ENCODE measurements at places on chromosomes 2 and 18. TPM values are rescaled to one million over a fixed set of nuclear protein-coding genes. Genes with fewer than 3 reads are reported as not detected.
A peak's percentile ranks its signal among the peaks of the same experiment; 100 is the strongest.

MALL gene
- 0.16 TPM for total RNA-seq

ADCYAP1 gene
- total RNA-seq, result not detected

MAPK4 gene
- total RNA-seq, result not detected

ARHGAP15 gene
- total RNA-seq, result not detected

MBD2 gene
- 14.5 TPM for total RNA-seq

DUSP2 gene
- total RNA-seq, result 1.9 TPM

LRRTM4 gene
- not detected for total RNA-seq

MROH2A gene
- not detected for total RNA-seq

INPP5D gene
- total RNA-seq, result 2.5 TPM

DNA sequence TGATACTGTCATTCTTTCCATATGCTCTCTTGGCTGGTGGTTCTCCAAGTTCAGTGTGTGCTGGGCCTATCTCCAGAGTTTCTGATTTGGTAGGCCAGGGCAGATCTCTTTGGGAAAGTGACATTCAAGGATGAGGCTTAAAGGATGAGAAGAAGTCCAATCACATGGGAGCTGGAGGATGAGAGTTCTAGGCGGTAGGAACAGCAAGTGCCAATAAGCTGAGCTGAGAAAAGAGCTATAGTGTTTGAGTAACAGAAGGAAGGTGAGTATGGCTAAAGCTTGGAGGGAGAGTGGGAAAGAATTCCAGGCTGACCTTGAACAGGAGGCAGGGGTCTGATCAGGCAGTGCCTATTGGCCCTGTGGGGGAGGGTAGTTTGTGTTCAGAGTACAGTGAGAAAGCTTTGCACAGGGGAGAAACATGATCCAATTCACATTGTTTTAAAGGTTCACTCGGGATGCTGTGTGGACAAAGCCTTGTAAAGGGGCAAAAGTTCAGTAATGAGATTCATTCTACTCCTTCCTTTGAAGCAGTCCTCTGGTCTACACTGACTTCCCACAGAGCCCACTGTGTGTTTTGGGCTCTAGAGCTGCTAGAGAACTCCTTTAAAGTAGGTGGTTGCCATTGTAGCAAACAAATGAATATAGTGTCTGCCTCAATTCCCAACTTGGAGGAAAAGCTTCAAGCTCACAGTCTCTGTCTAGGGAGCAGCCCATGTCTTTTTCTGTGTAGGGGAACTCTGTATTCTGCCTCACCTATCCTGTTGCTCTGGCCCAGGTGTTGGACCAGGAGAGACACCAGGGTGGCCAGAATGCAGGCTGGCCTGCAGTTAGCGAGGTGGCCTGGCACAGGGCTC lies 81.8 kb downstream of the FASTKD2 start:
- DNase-seq, result no peak

DNA sequence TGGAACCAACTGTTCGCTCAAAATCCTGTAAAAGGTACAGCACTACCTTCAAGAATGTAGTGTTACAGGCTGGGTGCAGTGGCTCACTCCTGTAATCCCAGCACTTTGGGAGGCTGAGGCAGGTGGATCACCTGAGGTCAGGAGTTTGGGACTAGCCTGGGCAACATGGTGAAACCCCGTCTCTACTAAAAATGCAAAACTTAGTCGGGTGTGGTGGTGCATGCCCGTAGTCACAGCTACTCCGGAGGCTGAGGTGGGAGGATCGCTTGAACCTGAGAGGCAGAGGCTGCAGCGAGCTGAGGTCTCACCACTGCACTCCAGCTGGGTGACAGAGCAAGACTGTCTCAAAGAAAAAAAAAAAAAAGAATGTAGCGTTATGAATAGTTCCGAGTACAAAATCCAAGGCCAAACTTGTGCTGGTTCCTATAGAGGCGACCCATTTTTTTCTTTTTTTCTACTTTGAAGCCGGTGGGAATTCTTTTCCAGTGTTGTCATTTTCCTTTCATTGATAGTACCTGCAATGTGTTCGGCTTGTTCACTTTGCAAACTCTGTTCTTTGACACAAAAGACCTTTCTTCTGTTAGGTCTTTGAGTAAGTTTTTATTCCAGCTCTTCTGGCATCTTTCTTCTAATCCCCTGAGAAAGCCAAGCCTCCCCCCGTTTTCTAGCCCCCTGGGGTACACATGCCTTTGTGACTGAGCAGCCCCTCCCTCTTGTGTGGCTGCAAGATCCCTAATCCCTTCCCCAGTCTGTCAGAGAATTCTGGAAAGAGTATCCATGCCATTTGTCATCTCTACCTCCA lies 25.1 kb downstream of the INPP5D start:
- DNase-seq, result no peak

- no peak for DNase-seq
Observed at GRCh38 chr2:20198001-20198400, 26.9 kb downstream of the SDC1 start.

DNA sequence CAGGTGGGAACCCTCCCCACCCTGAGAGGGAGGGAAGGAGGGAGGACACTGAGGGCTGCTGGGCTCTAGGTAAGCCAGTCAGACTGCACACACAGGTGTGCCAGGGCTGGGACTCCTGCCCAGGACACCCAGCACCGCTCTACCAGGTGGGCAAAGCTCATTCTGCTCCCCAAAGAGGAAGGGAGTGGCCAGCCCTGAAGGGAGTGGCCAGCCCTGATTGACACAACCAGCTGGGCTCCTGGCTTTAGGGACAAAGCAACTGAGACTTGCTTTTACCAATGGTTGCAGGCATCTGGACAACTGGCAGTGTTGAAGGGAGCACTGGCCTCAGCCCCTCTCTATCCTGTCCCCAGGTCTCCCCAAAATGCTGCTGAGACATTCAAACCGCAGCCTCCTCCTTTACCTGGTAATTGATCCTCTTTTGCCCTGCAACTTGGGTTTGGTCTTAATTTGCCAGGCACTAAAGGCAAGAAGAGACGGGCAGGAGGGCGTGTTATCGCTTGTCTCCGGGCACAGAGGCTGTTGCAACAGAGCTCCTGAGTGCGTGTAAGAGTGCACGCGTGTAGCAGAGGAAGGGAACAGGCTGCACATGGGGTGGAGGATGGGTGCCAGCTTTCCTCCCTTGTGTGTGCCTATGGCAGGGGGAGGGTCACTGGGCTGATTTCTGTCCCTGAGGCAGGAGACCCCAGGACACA lies 14.5 kb upstream of the FOSL2 start:
- DNase-seq, result peak; percentile 92

GRCh38 chr2:145771525-145771924 lies 1251.6 kb upstream of the ZEB2 start:
- no peak for DNase-seq

GRCh38 chr2:73292316-73292905 lies 937 bp downstream of the EGR4 start:
- no peak for DNase-seq

- peak; percentile 48 for DNase-seq
Observed at GRCh38 chr2:231935207-231935524, 9.0 kb upstream of the NPPC start.

- DNase-seq, result no peak
Observed at GRCh38 chr18:49758263-49758610, 55.1 kb downstream of the ACAA2 start.

DNA sequence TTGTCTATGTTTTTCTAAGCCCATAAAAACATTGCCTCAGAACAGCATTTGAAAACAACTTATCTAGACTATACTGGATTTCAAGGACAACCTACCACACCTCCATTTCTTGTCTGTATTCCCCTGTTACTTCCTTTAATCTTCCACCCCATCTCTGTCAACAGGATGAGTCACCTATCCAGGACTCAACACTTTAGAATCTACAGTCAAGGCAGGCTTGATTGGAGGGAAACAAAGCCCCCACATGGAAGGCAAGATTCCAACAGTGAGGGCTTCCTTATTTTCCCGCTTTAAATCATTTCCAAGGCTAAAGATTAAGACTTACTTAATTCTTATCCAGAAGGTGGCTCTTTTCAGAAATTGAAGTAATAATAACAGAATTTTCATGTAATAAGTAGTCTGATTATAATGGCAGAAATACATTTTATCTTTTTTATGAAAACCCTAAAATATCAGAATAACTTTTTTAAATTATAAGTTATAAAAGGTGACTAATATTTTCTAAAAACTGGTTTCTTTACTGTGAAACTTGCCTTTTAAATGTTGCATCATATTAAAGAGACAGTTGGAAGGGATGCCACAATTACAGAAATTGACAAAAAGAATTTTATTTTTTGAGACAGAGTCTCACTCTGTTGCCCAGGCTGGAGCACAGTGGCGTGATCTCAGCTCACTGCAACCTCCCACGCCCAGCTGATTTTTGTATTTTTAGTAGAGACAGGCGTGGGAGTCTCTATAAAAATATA lies 138.7 kb upstream of the CCDC150 start:
- no peak for DNase-seq

DNA sequence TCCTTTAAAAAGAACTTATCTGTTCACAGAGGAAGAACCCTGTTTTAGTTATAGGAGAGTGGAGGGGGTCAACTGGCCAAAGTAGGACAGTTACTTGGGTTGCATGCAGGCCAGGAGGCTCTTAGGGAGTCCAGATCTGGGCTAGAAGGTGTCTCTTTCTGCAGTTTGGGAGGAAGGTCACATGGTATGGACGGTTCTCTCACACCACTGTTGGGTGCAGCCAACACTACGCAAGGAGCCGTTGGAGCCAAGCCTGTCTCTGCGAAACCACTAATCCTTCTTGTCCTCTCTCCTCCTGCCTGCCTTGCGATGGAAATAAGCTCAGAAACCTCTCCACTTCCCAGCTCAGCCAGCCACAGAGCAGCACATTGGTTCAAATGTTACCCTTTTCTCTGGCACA lies 105.9 kb upstream of the TGFA start:
- DNase-seq, result no peak

GRCh38 chr2:195961873-195962272 lies 106.8 kb downstream of the DNAH7 start:
- no peak for DNase-seq

DNA sequence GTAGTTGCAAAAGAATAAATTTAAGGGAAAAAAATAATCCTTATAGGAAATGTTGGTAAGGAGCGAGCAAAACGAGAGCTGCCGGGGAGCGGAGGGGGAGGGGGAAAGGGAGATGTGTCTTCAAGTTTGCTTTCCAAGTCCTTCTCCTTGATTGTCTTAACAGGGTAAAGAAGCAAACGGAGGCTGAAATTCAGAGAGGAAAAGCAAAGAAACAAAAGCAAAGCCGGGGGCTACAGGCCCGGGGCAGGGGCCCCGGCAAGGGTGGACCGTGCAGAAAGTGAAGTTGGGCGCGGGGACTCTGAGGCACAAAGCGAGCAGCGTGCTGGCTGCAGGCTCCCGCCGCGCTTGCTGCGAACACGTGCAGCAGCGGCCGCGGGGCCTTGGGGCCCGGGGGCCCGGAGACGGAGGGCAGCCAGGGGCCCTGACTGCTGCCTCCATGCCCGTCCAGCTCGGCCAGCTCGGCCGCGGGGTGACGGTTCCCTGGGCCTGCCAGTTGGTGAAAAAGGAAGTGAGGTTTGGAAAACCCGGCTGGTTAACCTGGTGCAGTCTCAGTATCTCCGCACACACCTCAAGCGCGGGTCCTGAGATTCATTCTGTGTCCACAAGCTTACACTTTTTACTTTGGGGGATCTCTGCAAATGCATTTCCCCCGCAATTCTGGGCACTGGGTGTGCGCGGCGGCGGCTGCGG lies 4.1 kb downstream of the BCL11A start:
- DNase-seq, result peak; percentile 2

GRCh38 chr2:72964146-72964525 lies 46.8 kb downstream of the EMX1 start:
- no peak for DNase-seq

DNA sequence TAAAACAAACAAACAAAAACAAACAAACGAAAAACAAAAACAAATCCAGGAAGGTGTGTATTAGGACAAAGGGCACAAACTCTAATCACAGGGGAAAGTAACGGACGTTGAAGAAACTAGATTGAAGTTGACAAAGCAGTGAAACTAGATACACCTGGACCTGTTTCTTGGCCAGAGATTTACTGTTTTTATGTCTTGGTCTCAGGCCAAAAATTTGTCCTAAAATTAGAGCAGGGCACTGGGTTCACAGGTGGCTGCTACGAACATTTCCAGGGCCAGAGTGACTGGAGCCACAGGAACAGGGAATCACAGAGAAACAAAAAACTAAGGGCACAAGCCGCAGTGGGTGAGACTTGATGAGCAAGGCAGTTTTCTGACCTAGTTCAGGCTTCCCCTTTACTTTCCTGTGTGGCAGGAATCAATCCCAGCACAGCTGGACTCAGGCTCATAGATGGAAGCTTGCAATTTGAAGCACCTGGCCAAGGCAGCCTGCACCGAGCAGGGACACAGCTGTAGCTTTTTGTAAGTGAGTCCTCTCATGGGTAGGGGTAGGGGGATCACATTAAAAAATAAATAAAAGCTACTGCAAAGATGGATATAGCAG lies 329.4 kb downstream of the DLGAP1 start:
- DNase-seq, result no peak

DNA sequence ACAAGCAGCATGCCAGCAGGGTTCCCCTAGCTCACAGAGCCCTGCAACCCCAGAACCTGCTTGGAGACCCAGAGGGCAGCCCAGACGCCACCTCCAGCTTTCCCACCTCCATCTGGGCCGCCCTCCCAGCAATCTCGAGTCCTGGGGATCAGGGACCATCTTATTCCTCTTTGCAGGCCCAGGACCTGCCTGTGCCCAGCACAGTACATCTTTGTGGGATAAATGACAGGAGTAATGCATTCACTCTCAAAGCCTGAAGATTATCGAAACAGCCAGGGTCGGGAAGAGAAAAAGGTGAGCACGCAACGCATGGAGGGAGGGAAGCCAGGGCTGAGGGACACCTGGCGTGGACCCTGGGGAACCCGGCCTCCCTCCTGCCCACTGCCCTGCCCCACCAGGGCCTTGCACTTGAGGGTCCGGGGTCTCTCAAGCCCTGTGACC lies 144.1 kb downstream of the NDUFA10 start:
- DNase-seq, result no peak

DNA sequence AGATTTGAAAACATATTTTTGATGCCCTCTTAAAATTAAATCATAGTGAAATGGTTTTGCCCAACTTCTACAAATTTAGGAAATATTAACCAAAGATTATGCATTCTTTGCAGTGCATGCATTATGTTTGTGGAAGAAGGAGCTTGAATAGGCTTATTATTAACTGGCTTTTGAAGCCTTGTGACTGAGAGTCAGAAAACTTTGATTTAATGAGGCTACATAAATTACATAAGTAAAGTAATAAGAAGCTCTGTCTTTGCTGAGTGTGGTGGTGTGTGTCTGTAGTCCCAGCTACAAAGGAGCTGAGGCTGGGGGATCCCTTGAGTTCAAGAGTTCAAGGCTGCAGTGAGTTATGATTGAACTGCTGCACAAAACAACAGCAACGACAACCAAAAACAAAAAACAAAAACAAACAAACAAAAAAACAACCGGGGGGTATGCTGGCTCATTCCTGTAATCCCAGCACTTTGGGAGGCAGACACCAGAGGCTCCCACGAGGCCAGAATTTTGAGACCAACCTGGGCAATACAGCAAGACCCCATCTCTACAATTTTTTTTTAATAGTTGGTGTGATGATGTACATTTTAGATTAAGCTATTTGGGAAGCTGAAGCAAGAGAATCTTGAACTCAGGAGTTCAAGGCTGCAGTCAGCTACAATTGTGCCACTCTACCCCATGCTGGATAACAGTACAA lies 57.0 kb upstream of the LRRTM4 start:
- no peak for DNase-seq

GRCh38 chr18:57920036-57920435 lies 116.9 kb upstream of the ATP8B1 start:
- no peak for DNase-seq

- DNase-seq, result peak; percentile 45
Observed at GRCh38 chr18:12768625-12769024, 65.8 kb downstream of the PSMG2 start.

Data from myocyte (in vitro differentiated cells).